ENCODE measurements at places on chromosomes 7 and 10. TPM values are rescaled to one million over a fixed set of nuclear protein-coding genes. Genes with fewer than 3 reads are reported as not detected.

RP9 gene
- total RNA-seq: 23.3 TPM

PON3 gene
- 0.77 TPM for total RNA-seq

CPA2 gene
- not detected for total RNA-seq

TMEM213 gene
- total RNA-seq: not detected

Measured in left ventricle myocardium superior (tissue), 1 donor.